PC-9 (cell line): ENCODE measurements at places on chromosomes 5 and 9. TPM values are rescaled to one million over a fixed set of nuclear protein-coding genes. Genes with fewer than 3 reads are reported as not detected.

The RANBP3L gene
- total RNA-seq: not detected in 2 replicates

The SLC4A9 gene
- total RNA-seq: 0.20 and 0.53 TPM in 2 replicates

The NXNL2 gene
- total RNA-seq: 5.5 and 8.7 TPM in 2 replicates

The NFIB gene
- 29.0 and 35.1 TPM in 2 replicates for total RNA-seq

The CDH9 gene
- not detected in 2 replicates for total RNA-seq

The SPACA9 gene
- 18.4 and 19.2 TPM in 2 replicates for total RNA-seq

The CACNA1B gene
- not detected in 2 replicates for total RNA-seq

The WDR38 gene
- total RNA-seq: not detected in 2 replicates

The JADE2 gene
- 82.1 and 83.5 TPM in 2 replicates for total RNA-seq

The PITX1 gene
- 27.8 and 38.9 TPM in 2 replicates for total RNA-seq

The ECSCR gene
- not detected in 2 replicates for total RNA-seq

The FSTL4 gene
- total RNA-seq: not detected in 2 replicates

The SEMA6A gene
- not detected in 2 replicates for total RNA-seq

The INSL6 gene
- not detected in 2 replicates for total RNA-seq

The SNCB gene
- total RNA-seq: not detected in 2 replicates

The GFI1B gene
- not detected in 2 replicates for total RNA-seq

The RNF180 gene
- not detected in 2 replicates for total RNA-seq

The MAMDC2 gene
- total RNA-seq: 1.7 and 2.7 TPM in 2 replicates

The MTMR12 gene
- total RNA-seq: 44.5 and 47.5 TPM in 2 replicates

The SLC9A3 gene
- 5.2 and 5.6 TPM in 2 replicates for total RNA-seq

The NDST1 gene
- 94.3 and 100.0 TPM in 2 replicates for total RNA-seq

The DMRT2 gene
- total RNA-seq: not detected in 2 replicates

The ZNF462 gene
- total RNA-seq: 3.2 and 4.8 TPM in 2 replicates

The TMEM161B gene
- total RNA-seq: 17.3 and 24.8 TPM in 2 replicates
